ENCODE measurements at places on chromosomes 7 and 10.

GRCh38 chr7:81652225-81652624, 117.6 kb downstream of the HGF start:
- DNase-seq = no peak

DNA sequence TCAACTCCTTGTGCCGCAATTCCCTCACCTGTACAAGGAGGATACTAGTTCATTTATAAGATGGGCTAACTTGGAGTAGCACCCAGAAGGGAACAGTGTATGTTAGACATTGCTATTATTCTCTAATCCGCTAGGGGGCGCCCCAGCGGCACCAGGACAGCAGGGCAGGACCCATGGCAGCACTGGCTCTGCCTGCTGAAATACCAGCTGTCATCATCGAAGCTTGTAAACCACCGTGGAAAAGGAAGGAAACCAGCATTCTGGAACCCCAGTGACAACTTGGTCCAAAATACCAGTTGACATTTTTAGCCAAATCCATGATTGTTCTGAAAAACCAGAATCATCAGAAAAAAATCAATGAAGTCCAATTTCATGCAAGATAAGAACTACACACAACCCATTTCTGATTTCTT, 134.4 kb downstream of the ITGA8 start:
- peak; percentile 44 for DNase-seq

- no peak for DNase-seq
Observed at GRCh38 chr10:89894051-89894450, 192.7 kb downstream of the KIF20B start.

GRCh38 chr7:143936087-143937009, 1.3 kb downstream of the OR2F2 start:
- DNase-seq = no peak

DNA sequence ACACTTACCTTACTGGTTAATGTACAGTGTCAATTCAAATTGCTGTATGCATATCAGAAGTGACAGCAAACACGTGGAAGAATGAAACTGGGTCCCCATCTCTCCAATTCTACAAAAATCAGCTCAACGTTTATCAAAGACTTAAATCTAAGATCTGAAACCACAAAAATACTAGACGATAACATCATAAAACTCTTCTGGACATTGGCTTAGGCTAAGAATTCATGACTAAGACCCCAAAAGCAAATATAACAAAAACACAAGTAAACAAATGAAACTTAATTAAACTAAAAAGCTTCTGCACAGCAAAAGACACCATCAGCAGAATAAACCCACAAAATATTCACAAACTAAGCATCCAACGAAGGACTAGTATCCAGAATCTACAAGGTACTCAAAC, 35.9 kb upstream of the PFKP start:
- no peak for DNase-seq

GRCh38 chr10:91048380-91048779, 127.5 kb upstream of the ANKRD1 start:
- no peak for DNase-seq

Measured in activated CD4-positive, alpha-beta memory T cell treated with anti-CD3 and anti-CD28 coated beads, Interleukin-2, amount 10 ng/mL, durations not matched to agents 7 days and 5 days (primary cell).